ENCODE measurements at places on chromosomes 11 and 22.

DNA sequence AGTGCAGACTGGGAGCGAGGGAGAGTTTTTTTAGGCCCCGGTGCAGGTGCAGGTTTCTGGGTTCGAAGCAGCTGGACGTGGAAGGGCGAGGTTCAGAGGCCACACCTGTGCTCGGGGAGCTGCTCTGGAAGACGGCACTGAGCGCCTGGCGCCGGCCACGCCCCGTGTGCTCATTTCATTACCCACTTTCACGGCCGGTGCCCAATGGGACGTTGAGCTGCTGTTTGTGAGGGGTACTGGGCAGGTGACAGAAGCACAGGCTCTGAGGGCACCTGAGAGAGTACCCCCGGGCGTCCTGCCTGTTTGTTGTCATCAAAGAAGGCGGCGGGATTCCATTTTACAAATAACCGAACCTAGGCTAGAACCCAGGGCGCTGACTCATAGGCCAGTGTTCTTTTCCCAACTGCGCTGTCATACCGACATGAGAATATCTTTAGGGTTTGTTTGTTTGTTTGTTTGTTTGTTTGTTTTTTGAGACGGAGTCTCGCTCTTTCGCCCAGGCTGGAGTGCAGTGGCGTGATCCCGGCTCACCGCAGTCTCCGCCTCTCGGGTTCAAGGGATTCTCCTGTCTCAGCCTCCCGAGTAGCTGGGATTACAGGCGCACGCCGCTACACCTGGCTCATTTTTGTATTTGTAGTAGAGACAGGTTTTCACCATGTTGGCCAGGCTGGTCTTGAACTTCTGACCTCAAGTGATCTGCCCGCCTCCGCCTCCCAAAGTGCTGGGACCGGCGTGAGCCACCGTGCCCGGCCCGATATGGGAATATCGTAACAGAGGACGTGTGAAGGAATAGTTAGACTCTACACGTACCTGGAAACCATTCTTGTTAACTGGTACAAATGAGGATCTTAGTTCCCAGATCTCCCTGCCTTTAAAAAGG is 16.6 kb upstream of the SPTBN2 start:
- DNase-seq: no peak

GRCh38 chr11:60914633-60915247 is 782 bp downstream of the TMEM109 start:
- no peak for DNase-seq

- no peak for DNase-seq
Observed at GRCh38 chr11:123408619-123409455, 21.2 kb upstream of the GRAMD1B start.

DNA sequence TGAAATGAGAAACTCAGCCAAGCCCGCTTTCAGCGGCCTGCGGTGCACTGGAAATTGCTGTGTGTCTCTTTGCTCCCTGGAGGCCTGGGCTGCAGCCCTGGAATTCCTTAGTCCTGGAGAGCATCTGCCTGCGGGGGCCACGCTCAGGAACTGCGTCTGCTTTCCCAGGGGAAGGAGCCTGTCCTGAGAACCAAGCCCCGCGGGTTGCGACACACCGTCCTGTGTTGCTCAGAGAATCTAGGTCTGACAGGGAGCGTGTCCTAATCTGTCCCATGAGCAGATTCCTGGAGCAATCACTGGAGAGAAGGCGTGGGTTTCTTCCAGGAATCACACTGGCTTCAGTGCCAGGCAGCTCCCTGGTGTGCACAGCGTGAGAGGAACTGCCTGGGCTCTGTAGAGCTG is 708.1 kb downstream of the BRD1 start:
- DNase-seq: no peak

DNA sequence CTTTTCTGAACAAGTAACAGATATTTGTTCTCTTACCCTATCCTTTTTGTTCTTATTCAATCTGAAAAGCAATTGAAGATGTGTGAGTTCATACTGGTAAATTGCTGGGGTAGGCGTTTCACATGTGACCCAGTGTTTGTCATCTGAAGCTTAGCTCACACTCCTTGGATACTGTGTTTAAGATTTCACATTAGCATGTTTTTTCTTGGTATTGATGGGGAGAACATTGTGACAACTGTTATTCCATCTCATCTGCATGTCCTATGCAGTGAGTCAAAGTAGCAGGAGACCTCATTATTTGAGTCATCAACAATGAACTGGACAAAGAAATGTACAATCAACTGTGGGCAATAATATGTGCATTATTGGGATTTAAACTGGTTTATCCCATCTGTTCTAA is 691.6 kb upstream of the ANO5 start:
- DNase-seq: no peak
